Activated CD8-positive, alpha-beta T cell treated with anti-CD3 and anti-CD28 coated beads for 36 hours (primary cell): ENCODE measurements at places on chromosomes 2 and 18. TPM values are rescaled to one million over a fixed set of nuclear protein-coding genes. Genes with fewer than 3 reads are reported as not detected.

The ZSCAN30 gene
- 22.5 TPM for total RNA-seq

The OSBPL6 gene
- 2.5 TPM for total RNA-seq

The TRABD2A gene
- 56.4 TPM for total RNA-seq

The ABHD1 gene
- 0.36 TPM for total RNA-seq

The CNGA3 gene
- total RNA-seq, result not detected

The SERPINB10 gene
- total RNA-seq, result not detected

The CRACDL gene
- 0.09 TPM for total RNA-seq

The UBXN2A gene
- 11.1 TPM for total RNA-seq

The ACTG2 gene
- 0.27 TPM for total RNA-seq

The AMER3 gene
- total RNA-seq, result not detected

The SPHKAP gene
- total RNA-seq, result not detected

The MRPS5 gene
- total RNA-seq, result 96.1 TPM
